ENCODE measurements at places on chromosomes 7 and 10. TPM values are rescaled to one million over a fixed set of nuclear protein-coding genes. Genes with fewer than 3 reads are reported as not detected.

The CLCN1 gene
- total RNA-seq = 3.9 TPM

The FRMPD2 gene
- 0.76 TPM for total RNA-seq

The TRIM74 gene
- 1.6 TPM for total RNA-seq

The NPY4R2 gene
- total RNA-seq = not detected

The TMEM178B gene
- total RNA-seq = 0.93 TPM

The OR2A12 gene
- total RNA-seq = not detected

The MSS51 gene
- 4.1 TPM for total RNA-seq

The ZNF727 gene
- total RNA-seq = 0.35 TPM

The CLRN3 gene
- total RNA-seq = 6.5 TPM

The GDF2 gene
- not detected for total RNA-seq

The SVOPL gene
- 1.7 TPM for total RNA-seq

The CYP2W1 gene
- total RNA-seq = 3.0 TPM

The GBX1 gene
- 0.64 TPM for total RNA-seq
